ENCODE measurements at places on chromosomes 7 and 10. TPM values are rescaled to one million over a fixed set of nuclear protein-coding genes. Genes with fewer than 3 reads are reported as not detected.

The SFRP5 gene
- total RNA-seq, result 3.3 TPM

The SPDYE16 gene
- not detected for total RNA-seq

The LRRN3 gene
- total RNA-seq, result 0.02 TPM

The TWIST1 gene
- total RNA-seq, result 2.8 TPM

The FFAR4 gene
- 0.13 TPM for total RNA-seq

The ZNF248 gene
- total RNA-seq, result 3.6 TPM

The PSMG3 gene
- 71.6 TPM for total RNA-seq

The CFTR gene
- total RNA-seq, result not detected

The HOXA1 gene
- 3.6 TPM for total RNA-seq

The CPN1 gene
- 0.19 TPM for total RNA-seq

The GNGT1 gene
- not detected for total RNA-seq
